ENCODE measurements at places on chromosomes 5 and 9.

GRCh38 chr5:144549580-144549979 is 378.9 kb downstream of the KCTD16 start:
- DNase-seq: no peak

DNA sequence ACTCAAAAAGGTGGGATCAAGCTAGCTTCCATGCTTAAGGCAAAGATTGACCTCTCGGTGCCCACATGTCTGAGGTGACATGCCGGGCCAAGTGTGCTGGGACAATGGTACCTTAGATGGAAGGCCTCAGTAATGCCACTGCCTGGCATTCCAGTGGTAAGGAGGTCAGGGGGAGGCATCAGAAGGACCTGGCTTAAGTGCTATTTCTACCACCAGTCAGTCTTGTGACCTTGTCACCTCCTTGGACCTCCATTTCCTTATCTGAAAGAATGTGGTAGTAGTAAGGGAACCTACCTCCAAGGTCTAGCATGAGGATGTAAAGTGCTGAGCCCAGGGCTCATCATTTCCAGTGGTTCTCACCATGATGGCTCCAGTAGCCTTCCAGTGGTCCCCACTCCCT is 8.9 kb downstream of the C5orf52 start:
- DNase-seq: no peak

GRCh38 chr5:103374473-103374963 is 116.0 kb downstream of the MACIR start:
- DNase-seq: no peak

DNA sequence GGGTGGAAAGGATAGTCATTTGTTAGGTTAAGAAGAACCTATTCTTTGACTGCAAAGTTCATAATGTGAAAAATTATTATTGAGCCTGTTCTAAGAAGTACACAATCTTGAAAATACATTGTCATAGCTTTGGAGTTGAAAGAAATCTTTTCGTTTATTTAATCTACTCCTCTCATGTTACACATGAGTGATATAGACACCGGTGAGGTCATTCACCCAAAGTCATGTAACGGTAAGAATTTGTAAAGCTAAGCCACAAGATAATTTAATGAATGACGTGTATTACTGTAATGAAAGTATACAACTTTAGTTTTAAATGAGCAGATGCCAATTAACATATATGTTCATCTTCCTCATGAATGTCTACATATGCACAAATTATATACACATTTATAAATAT is 284.1 kb upstream of the PDE4D start:
- DNase-seq: no peak

DNA sequence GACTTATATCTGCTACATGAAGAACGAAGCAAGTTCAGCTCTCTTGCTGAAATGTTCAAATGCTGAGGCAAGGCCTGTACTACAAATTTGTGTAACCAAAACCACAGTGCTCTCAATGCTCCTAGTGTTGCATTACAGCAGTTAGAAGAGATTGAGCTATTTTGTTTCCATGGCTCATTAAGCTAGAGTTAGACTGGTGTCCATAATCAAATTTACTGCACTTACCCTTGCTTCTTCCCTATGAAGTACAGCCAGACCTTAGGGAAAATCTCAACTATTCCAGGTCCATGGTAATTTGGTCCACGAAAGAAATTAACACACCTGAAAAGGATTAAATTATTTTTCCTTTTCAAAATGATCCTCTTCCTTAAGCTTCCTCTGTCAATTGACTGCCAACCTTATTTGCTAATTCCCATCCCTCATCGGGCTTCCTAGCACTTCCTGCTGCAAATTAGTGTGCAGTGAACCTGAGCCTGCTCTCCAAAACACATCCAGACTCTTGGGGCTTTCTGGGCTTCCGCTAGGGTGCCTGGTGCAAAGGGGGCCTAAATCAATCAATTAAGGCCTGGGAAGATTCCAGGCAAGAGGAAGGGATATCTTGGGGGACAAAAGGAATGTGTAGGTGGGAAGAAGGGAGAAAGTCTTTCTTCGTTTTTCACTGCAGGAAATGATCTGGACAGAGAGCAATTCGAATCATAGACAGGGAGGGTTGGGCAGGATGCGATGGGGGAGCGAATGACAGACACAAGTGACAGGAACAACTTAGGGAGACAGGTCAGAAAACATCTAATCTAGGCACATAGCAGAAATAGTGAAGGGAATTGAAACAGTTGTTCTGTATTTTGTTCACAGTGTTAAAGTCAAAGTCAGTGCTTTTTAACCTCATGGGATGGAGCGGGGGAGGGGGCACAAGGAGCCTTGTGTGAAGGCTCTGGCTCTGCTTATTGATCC is 542.4 kb downstream of the RAB3C start:
- DNase-seq: no peak

GRCh38 chr9:116979456-116979855 is 292.4 kb downstream of the TRIM32 start:
- DNase-seq: no peak

GRCh38 chr5:54178207-54178606 is 132.2 kb downstream of the ARL15 start:
- DNase-seq: no peak

GRCh38 chr5:158802941-158803341 is 296.8 kb downstream of the EBF1 start:
- no peak for DNase-seq

- no peak for DNase-seq
Measured at GRCh38 chr5:160641405-160641804, 210.6 kb downstream of the ATP10B start.

- DNase-seq: no peak
Measured at GRCh38 chr5:22063717-22064116, 789.4 kb downstream of the CDH12 start.

Data from Right ventricle myocardium inferior (tissue), 1 donor.